ENCODE measurements at places on chromosomes 1 and 21.

GRCh38 chr21:28767523-28767922 lies 225.2 kb downstream of the LTN1 start:
- no peak for DNase-seq

GRCh38 chr1:18651713-18652112 lies 21.1 kb downstream of the PAX7 start:
- no peak for DNase-seq

GRCh38 chr21:46185716-46186115 lies 1.5 kb upstream of the SPATC1L start:
- DNase-seq: no peak

- no peak for DNase-seq
Measured at GRCh38 chr1:211948377-211948776, 87.0 kb downstream of the INTS7 start.

- no peak for DNase-seq
Measured at GRCh38 chr1:153535242-153536011, at the start of gene S100A6. Gene S100A6, minus strand, starts transcription at chr1:153535991. Its CDS starts 652 bp downstream, at chr1:153535339.

DNA sequence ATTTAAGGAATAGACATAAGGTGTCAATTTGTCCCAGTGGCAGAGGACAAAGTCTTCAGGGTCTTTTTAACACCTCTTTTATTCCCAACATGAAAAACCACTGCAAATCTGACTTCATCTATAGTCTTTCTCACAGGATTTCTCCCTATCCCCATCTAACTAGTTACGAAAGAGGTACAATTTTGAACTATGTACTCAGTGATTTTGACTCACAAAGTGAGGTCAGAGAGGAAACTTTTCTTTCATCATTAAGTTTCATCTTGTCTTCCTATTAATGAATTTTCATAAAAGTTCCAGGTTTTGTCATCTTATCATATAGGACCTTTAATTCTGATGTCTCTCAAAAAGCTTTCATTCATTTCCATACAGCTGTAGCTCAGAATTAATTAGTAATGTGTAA lies 63.3 kb downstream of the ASH1L start:
- no peak for DNase-seq

DNA sequence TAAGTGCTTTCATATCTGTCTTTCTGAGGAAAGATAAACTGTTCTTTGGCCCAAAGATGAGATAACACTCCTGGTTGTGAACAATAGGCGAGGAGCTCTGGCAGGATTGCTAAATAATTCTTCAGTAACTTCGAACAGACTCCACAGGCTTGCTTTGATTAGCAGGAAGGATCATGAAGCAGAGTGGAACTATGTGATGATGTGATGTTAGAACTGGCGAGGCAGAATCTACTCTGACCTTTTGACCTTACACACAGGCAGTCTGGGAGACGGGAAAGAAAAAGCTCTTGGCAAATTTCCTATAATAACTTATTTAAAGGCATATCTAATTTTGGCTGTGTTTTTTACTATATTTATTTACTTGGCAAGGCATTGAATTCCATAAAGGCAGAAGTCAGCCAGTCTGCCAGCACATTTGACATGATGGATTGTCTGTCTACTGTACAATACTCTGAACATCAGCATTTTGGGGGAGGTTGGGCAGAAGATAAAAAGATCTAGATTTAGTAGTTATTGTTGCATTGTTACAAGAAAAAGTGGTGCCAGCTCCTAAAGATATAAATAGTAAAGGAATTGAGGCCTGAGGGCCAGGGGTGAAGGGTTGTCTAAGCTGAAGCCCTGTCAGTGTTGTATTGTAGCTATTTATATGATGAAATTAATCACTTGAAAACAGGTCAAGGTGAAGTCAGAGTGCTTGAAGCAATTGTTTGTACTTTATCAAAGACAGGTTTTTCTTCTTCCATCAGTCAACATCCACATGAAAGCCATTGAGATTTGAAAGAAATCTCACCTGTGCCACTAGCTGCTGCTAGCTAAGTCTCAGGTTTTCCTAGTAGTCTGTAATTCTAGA lies 708.8 kb downstream of the LTN1 start:
- no peak for DNase-seq

DNA sequence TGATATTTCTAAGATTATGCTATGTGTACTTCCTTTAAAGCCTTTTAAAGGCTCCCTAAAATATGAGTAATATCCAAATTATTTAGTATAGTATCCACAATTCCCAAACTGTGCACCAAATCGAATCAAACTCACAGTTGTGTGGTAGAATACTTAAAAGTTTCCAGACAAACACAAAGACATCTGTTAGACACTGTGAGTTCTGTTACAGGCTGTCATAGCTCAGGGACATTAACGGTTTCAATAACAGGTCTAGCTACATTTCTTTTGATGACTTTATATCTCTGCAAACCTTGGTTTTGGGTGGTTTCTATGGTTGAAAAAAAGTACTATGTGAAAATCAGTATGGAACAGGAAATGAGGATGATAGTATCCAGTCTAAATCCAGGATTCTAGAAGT lies 36.9 kb upstream of the NEK7 start:
- DNase-seq: no peak

- no peak for DNase-seq
Measured at GRCh38 chr1:206471415-206471801, 1.1 kb downstream of the IKBKE start.

- no peak for DNase-seq
Measured at GRCh38 chr1:165496501-165496900, 47.3 kb upstream of the LRRC52 start.

DNA sequence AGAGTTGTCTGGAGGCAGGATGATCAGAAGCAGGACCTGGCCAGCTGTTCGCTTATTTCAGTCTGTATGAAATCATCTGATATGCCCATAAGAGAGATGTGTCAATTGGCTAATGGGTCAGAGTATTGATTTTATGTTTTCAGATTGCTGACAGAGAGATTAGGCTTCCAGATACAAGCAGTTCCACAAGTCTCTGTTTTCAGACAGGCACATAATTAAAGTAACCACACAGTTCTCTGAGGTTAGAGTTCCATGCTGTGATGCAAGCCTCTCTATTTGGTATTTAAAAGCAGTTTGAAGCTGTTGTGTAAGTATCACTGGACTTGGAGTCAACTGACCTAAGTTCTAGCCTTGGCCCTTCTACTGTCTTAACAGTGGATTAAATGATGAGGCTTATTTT lies 50.1 kb downstream of the ATF6 start:
- peak; percentile 43 for DNase-seq
